ENCODE measurements at places on chromosomes 7 and 10. TPM values are rescaled to one million over a fixed set of nuclear protein-coding genes. Genes with fewer than 3 reads are reported as not detected.
A peak's percentile ranks its signal among the peaks of the same experiment; 100 is the strongest.

The ANKRD61 gene
- 0.42 TPM for total RNA-seq

GRCh38 chr7:22138886-22139285 lies 193.2 kb upstream of the CDCA7L start:
- no peak for DNase-seq

DNA sequence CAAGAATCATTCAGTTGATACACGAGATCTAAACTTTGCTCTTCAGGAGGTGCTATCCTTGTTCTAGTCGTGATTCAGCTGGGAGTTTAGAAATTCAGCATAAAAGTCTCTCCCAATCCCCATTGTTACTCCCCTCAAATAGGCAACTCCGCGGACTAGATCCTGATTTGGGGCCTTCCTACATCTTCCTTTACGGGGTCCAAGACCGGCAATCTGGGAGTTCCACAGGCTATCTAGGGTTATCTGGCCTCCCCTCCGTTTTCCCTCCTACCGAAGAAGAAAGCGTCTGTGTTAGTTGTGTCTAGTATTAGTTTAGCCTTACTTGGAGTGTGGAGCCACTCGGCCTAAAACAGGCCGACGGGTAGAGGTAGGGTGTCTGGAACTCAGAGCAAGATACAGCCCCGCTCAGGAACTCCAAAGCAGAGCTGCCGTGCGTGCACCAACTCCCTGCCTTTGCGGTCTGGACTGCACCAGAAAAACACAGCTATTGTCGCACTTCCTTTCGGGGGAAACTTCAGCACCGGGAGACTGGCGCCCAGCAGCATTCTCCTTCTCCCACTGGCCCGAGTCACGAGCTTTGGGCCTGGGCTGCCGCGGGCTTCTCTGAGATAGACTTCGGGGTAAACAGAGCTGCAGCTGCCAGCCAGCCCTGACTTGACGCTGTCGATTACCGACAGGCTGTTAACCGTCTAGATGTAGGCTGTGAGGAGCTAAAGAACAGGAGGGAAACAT lies 1.5 kb upstream of the DLX5 start:
- no peak for DNase-seq

DNA sequence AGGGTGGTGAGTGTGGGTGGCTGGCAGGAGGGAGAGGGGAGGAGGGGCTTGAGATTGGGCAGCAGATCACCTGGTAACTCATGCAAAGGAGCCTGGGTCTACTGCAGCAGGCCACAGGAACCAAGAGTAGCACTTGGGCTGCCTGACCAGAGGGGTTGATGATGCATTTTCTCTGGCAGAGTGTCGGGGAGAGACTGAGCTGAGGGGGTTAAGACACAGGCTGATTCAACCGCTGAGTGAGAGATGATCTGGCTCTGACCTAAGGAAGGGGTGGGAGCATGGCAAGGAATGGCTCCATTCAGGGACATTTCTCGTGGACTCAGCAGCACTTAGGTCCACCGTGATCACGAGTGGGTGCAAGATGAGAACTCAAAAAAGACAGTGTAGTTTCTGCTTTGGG lies 115.5 kb upstream of the STK17A start:
- peak; percentile 40 for DNase-seq

- DNase-seq = no peak
Measured at GRCh38 chr7:122300956-122301833, 3.4 kb downstream of the FEZF1 start.

DNA sequence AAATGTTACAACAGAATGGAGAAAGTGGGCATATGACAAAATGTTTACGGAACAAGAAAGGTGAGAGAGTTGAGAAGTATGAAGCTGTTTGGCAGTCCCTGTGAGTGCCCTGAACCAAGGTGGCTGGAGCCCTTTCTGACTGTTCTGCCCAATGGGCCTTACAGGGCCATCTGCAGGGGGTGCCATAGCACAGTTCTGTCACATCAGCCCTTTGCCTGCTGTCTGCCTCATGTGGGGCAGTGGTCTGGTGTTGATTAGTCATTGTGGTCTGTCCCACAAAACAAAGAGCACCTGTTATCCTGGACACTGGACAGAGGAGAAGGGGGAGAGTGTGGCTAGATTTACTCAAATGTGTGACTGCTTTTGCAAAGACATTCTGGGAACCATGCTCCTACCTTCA lies 51.5 kb upstream of the OSBPL3 start:
- no peak for DNase-seq
